ENCODE measurements at places on chromosomes 1 and 21.

- no peak for DNase-seq
These were observed 51.9 kb downstream of the DIPK1A start for GRCh38 chr1:92909321-92909720.

GRCh38 chr1:52580283-52580682 lies 21.9 kb upstream of the GPX7 start:
- no peak for DNase-seq

DNA sequence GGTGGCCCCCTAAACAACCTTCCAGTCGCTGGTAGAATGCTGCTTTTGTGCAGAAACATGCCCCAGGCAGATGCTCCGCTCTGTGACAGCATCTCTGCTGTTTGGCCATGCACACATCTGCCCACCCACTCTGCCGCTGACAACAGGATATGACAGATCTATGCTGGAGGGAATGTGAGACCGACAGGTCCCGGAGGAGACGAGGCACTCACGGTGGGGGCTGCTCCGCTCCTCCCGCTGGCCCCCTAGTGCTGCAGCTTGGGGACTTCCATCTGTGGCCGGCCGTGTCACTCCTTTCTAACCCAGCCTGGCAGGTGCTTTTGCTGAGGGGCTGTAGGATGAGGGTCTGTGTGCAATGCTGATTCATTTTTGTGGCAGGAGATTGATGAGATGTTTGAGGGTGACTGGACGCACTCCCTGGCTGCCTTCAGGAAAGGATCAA lies 49.1 kb upstream of the DMRTB1 start:
- no peak for DNase-seq

DNA sequence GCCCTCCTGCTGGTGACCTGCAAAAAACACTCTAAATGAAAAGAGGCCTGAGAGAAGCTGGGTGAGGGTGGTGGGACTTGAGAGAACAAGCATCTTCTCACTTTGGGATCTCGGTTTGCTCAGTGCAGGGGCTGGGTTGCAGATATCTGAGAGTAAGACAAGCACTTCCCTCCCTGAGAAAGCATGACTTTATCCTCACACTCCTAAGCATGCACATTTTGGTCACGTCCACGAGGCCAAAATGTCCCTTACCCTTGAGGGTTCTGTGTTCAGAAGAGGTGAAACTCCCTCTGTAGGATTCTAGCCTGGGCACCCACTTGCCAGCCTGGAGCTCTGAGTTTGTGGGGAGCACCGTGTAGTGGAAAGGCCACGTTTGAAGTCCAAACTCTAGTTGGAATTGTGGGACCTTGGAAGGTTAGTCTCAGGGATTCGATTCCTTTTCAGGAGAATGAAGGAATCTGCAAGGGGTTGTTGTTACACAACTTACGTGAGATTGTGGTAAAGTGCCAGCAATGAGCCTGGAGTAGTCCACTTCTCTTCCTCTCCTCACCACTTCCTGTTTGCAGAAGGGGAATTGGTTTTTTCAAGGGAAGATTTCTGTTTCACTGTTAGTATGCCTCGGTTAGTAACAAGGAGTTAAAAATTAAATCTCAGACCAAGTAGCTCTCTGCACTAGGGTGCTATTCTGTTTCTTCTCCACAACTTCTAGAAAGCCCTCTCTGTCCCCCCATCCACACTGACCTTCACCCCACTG lies 3.0 kb downstream of the FCAMR start:
- DNase-seq: no peak

- DNase-seq: no peak
These were observed 8.6 kb upstream of the FCMR start for GRCh38 chr1:206930210-206930798.
